ENCODE measurements at places on chromosomes 5 and 9.

GRCh38 chr5:150256410-150257064 is 33.0 kb downstream of the CAMK2A start:
- DNase-seq = no peak

- DNase-seq = no peak
Measured at GRCh38 chr5:65749221-65749844, 27.3 kb downstream of the NLN start.

GRCh38 chr5:60960591-60960990 is 15.6 kb downstream of the NDUFAF2 start:
- no peak for DNase-seq

GRCh38 chr5:133664422-133664821 is 52.1 kb upstream of the FSTL4 start:
- no peak for DNase-seq

- DNase-seq = no peak
Measured at GRCh38 chr9:76176171-76176570, 218.1 kb downstream of the RFK start.

GRCh38 chr5:33691856-33692255 is 199.9 kb downstream of the ADAMTS12 start:
- DNase-seq = no peak

DNA sequence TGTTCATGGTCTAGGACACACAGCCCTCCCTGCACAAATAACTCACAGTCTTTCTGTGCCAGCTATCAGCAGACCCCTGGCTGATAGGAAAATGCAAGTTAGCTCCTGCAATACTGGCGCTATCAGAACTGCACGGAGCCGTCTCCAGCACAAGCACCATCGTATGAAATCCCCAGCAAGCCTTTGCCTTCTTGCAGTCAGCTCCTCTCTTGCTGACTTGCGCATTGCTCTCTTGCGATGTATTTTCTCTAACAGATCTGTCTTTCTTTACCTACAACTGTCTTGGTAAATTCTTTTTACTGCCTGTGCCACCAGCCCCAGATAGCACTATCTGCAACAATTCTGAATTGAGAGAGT is 25.1 kb upstream of the UGCG start:
- no peak for DNase-seq

GRCh38 chr9:1978941-1979340 is 36.2 kb upstream of the SMARCA2 start:
- no peak for DNase-seq

DNA sequence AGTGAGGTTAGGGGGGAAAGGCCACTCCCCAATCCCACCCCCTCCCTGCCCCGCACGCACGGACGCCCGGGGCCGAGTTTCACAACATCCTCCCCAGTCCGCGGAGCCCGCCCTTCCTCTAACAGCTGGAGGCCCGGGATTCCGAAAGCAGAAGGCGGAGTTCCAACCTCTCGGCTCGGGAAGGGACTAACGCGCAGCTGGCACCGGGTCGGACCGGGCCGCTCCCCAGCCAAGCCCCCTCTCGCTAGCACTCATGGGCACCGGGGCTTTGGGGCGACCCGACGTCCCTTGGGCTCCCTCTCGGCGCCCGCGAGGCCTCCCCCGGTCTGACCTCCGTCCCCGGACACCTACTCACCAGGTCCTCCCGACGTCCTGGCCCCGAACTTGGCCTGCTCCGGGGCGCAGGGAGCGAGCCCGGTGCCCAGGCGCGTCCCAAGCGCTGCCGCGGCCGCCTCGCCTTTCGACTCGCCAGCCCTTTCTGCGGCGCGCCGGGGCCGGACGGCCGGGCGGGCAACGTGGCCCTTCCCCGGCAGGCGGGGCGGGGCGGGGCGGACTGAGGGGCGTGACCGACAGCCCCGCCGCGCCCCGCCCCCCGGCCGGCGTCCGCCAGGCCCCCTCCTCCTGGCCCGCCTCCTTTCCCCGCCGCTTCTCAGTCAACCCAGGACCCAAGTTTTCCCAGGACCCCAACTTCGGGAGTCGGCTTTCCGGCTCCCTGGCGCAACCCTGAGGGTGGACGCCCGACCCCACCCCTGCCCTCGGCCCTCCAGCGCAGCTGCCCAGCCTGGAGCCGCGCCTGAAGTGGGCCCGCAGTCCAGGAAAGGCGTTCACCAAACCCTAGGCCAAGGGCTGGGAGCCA is at the start of gene MGAT1:
TSS of gene MGAT1 (minus strand) at position 482 of the 856 bp plus-strand sequence. CDS start 9,835 bp downstream, outside the sequence.
- DNase-seq = peak; percentile 92

GRCh38 chr5:147927901-147928300 is 21.6 kb upstream of the C5orf46 start:
- DNase-seq = no peak

GRCh38 chr5:103340717-103341388 is 82.3 kb downstream of the MACIR start:
- DNase-seq = no peak
